ENCODE measurements at places on chromosomes 1 and 21.

- no peak for DNase-seq
These were observed 30.9 kb upstream of the NTMT2 start for GRCh38 chr1:170114906-170115305.

DNA sequence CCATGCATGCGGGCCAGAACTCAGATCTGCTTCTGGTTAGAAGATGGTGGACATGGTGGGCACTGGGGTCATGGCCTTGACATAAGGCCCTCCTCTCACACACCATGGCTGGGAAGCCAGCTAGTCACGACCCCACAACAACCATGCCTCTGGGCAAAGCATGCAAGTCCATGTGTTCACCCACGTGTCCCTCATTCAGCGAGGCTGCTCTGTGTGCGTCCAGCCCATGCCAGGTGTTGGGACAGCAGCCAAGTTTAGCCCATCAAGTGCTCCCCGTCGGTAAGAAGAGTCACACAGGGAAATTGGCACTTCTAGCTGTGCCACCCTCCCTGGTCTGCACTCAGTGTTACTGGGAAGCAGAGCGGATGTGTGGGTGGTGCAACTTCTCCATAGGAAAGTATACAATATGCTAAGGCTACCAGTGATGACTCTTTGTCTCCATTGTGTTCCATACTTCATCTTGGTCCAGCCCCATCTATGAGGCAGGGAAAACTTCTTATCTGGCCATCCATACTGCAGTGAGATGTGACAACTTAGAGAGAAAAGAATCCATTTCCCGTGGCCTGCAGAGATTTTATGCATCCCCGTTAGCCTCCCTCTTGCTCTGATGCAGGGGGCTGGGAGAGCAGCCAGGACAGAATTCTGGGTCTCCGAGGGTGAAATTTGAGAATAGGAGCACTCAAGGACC is 198.0 kb downstream of the GRIK3 start:
- DNase-seq: no peak

- no peak for DNase-seq
These were observed 6.4 kb downstream of the PPP2R5A start for GRCh38 chr1:212291505-212292134.

DNA sequence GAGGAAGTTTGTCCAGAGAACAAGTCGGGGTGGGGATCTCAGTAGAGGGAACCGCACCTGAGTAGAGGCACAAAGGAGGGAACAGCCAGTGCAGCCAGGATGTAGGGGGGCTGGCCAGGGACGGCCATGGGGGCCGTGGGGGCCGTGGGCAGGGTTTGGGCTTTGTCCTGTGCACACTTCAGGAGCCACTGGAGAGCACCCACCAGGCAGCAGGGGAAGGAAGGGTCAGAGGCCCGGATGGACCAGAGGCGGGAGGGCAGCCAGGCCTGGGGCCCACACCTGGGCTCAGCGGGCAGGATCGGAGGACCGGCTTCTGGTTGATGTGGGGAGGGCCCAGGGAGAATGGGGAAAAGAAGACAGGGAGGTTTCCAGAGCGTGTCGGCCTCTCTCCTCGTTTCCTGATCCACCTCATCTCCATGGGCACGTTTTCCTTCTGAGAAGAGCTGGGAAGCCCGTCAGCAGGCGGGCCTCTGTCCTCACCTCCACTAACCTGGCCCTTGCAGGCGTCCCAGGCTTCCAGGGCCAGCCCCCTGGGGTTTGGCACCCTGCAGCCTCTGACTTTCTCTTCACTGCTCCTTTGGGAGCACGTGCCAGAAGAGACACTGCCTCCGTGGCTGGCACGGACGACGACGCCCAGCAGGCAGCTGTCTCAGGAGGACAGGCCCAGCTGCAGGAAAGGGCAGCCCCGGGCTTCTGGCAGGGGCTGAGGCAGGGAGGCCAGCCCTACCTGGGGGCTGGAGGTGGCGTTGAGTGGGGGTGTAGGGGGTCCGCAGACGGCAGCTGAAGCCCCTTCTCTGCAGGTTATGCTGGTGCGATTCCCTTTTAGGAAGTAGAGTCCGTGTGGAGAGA is 16.8 kb upstream of the PDXK start:
- no peak for DNase-seq
